ENCODE measurements at places on chromosomes 7 and 10.

DNA sequence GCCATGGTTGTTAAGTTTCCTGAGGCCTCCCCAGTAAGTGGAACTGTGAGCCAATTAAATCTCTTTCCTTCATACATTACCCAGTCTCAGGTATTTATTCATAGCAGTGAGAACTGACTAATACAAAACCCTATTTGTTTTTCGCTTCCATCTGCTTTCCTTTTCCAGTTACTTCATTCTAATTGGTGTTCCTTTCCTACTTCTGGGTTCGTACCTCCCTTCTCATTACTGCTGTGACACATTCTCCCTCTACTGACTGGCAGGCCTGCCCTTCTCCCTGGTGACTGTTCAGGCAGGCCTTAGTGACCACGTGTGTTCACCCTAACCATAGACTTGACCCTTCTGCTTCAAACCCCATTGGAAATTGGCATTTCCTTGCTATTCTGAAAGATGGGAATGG is 37.7 kb downstream of the MTURN start:
- no peak for DNase-seq

DNA sequence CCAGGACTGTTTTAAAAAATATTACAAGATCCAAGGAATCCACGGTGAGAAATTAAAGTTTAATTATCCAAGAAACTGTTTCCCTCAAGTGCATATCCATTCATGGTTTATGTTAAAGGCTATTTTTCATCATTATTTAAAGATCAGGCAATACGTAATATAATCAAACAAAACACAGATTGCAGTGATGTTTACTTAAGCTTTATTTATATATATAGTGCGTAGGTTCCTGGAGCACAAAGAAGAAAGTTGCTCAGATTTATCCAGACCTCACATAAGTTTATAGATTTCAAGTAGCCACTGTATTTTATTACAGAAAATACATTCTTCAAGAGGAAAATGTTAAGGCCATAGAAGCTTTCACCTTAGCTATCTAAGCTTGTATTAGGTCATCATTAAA is 210.0 kb upstream of the KLF14 start:
- DNase-seq, result no peak

DNA sequence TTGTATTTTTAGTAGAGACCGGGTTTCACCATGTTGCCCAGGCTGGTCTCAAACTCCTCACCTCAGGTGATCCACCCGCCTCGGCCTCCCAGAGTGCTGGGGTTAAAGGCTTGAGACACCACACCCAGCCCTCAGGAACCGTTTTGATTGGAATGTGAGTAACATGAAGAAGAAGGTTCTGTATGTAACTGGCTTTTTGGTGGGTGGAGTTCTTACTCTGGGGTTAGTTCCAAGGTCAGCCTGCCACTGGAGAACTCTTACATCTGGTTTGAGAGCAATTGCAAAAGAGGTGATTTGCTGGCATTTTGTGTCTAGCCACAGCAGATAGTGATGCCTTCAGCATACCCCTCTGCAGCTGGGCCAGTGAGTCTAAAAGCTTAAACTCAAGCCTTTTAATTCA is 457.8 kb upstream of the VSTM2A start:
- no peak for DNase-seq

GRCh38 chr10:23725548-23725947 is 286.7 kb downstream of the OTUD1 start:
- no peak for DNase-seq

DNA sequence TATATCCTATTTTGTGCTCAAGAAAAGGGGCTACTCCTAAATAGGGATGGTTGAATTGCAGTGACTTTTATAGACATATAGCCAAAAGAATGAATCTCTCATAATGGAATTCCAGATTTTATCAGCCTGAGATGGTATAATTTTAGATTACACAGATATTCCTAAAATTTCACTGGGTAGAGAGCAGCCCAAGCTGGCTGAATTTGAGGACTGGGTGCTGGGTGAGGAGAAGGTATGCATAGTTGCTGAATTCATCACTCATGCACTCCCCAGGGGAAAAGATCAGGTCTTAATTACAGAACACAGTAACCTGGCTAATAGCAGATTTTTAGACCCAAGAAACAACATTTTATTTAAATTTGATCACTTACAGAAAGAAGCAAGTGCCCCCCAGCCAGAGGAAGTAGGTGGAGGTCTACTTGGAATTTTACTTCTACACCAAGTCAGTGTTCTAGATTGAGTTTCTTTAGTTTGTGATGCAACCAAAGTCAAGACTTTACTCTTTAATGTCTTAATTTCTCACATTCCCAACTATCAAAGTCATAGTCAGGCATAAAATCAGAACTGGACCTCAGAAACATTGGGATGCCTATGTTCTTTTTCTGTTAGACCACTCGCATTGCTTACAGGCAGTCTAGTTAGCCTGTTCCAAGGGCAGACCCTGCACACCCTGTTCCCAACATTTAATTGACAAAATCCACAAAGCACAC is 337.4 kb upstream of the PODXL start:
- DNase-seq, result no peak

GRCh38 chr10:48614481-48615390 is 9.9 kb upstream of the ARHGAP22 start:
- no peak for DNase-seq

GRCh38 chr7:121908042-121908441 is 35.1 kb downstream of the PTPRZ1 start:
- no peak for DNase-seq

GRCh38 chr7:134692344-134692705 is 45.7 kb downstream of the BPGM start:
- DNase-seq, result no peak

DNA sequence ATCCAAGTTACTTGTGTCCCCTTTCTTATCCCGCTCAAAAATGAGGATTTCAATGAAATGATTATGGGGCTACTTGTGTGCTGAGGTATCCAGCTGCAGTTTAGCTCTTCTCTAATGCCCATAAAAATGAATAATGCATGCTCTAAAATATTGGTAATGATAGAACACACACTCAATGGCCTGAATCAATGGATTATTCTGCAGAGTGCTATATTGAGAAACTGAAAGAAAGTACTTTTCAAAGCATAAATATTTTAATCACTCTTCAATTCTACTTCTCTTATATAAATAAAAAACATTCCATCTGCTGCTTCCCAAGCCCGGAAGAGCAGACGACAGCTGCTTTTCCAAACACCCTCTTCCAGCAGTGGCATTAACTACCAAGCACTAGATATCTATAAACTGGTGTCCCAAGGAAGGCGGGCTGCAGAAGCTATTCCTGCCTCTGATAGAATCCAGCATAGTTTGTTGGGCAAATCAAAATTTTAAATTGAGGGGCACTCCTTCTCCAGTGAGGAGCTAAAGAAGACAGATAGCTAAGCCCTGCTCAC is 284.9 kb upstream of the AOAH start:
- DNase-seq, result no peak

DNA sequence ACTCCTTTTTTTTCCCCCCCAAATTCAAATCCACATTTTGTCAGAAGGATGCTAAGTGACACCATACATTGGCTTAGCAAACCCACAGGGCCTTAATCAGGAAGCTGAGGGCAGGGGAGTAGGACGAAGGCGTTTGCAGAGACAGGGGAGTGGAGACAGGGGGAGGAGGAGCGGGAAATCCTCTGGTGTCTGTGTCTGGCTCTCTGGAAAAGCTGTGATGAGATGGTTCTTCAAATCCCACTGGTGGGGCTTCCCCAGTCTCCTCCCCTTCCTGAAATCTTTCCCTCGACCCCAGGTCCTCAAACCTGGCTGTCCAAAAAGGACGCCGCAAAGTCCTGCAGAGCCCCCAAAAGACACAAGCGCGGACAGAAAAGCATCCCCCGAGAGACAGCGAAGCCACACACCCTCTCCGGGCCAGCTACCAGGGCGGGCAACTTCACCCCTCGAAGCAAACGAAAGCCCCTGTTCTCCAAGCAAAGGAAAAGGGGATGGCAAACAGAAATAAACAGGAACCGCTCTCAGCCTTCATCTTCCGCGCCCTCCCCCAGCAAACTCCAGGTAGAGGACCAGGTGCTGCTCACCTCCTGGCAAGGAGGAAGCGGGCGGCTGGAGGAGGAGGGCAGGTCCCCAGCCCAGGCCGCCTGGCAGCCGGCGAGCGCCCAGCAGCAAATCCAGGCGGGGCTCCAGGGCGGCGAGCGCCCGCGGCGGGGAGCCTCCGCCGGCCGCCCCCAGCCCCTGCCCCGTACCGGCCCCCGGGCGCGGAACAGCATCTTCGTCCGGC is 520 bp downstream of the ELAPOR2 start:
- DNase-seq, result peak; percentile 26

- DNase-seq, result no peak
These were observed 118.0 kb downstream of the ARL5B start for GRCh38 chr10:18777258-18777657.

DNA sequence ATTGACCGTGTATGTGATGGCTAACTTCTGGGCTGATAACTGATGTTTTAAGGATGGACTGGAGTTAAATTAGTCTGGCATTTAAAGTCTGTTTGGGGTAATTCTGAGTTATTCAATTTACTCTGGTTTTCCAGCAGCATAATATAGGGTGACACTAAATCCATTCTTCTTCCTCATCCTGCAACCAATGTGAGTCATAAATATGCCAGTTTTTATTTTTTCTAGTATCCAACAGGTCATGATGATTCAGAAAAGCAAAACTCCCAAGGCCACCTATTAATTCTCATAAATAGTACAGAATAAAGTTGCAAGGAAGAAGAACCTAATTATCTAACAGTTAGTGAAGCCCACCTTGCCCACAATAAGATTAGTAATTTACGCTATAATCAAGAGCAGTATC is 7.5 kb upstream of the EPHB6 start:
- DNase-seq, result no peak

DNA sequence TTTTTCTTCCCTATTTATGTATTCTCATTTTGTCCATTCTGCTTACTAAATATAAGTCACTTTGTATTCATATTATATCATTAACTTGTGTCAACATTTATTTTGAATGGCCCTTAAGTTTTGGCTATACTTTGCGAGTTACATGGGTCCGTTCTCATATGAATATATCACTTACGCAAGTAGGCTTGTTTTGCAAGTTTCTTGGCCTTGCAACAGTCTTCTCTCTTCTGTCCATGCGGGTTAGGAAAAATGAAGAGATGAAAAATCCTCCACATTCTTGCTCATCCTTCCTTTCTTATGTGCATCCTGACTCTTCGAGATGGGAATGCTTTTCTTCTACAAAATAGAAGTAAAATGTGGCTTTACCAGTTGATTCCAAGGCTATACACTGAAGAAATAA is 82.8 kb downstream of the GPR158 start:
- no peak for DNase-seq

DNA sequence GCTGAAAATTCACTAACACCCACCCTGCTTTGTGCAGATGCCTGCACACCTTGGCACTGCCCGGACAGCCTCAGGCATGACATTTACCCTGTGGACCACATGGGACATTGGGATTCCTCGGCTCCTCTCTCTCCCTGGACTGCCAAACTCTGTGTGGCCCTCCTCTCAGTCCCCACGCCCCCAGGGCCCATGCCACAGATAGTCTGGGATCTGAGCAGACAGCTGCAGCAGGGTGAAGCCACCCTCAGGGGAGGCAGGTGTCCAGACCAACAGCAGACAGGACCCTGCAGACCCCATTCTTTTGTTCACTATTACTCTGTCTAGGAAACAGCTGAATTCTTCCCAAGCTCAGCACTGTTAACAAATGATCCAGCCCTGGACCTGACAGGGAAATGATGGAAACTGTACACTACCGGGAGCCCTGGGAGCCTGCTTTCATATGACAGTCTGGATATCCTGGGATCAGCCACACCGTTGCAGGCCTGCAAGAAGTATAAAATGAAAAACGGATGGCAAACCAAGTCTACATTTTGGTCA is 83.4 kb downstream of the VOPP1 start:
- DNase-seq, result no peak

DNA sequence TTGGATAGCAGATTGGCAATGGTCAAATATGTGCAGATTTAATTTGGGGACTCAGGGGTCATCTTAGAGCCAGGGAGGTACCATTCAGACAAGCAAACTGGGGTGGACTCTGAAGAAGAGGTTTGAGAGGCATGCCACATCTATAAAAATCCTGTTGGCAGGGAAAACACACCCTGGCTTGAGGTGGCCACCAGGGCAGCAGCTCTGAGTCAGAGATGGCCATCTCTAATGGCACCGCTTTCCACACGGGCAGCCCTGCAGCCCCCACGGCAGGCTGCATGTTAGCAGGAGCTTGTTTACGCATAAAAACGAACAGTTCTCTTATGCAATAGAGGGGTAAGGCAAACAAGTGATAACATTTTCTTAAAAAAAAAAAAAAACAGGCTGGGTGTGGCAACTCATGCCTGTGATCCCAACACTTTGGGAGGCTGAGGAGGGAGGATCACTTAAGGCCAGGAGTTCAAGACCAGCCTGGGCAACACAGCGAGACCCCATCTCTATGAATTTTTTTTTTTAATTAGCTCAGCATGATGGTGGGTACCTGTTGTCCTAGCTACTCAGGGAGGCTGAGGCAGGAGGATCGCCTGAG is 14.9 kb downstream of the DLG5 start:
- no peak for DNase-seq

GRCh38 chr10:92691591-92692079 is 1.9 kb downstream of the HHEX start:
- DNase-seq, result no peak

DNA sequence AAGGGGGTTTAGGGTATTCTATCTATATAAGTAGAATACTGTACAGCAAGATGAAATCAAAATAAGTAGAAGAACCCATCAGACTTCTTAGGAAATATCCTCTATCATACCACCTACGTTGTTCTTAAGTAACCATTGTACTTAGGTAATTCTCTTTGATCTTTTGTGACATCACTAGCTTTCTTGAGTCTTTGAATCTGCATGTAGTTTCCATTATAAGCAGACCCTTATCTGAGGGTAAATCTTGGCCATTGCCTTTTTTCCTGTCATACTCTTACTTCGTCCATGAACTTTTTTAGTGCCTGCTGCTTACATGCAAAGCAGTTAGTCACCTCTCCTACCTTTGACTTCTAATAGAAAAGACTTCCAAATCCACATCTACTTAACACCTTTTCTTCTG is 49.0 kb downstream of the WAC start:
- DNase-seq, result no peak

DNA sequence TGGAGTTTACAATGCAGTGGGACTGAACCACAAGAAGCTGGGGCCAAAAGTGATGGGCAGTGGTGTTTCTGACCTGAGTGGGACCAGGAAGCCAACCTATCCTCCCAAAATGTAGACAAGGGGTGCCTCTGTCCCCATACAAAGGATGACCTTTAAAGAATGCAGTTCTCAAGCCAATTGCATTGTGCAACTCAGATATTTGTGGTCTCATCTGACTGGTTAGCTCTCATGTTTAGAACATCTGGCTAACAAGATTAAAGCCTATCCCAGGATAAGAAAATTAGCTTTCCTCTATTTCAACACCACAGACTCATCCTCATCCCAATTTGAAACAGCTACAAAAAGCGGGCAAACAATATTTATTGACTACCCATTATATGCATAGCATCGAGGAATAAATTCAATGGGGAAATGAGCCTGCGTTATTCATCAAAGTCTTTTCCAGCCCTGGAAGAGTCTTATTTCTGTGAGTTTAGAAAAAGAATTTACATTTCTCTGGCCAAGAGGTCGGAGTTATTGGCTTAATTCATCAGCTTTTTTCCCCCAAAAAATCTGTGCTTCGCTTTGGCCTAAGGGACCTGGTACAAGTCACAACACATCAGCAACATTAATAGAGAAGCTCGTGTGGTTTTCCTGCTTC is 26.7 kb downstream of the ELMO1 start:
- DNase-seq, result no peak
